Epithelial cell of esophagus (primary cell): ENCODE measurements at places on chromosomes 2 and 18.
A peak's percentile ranks its signal among the peaks of the same experiment; 100 is the strongest.

DNA sequence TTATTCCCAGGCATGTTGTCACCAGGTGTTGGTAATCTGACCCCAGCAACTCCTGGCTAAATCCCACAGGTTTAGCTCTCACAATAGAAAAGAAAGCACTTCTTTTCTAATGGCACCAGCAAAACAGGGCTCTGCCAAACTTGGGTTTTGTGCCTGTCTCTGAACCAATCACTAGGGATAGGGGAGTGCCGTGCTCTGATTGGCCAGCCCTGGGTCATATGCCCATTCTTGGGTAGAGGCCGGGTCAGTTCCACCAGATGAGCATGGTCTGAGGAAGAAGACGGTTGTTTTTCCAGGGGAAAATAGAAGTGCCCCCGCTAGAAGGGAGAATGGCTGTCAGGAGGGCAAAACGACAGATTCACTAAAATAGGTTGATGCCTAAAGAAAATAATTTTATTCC lies 14.7 kb downstream of the CDK15 start:
- no peak for DNase-seq

GRCh38 chr2:6941299-6942046 lies 24.3 kb downstream of the RNF144A start:
- no peak for DNase-seq

- DNase-seq: no peak
Observed at GRCh38 chr2:109155553-109156451, 26.8 kb downstream of the SH3RF3 start.

DNA sequence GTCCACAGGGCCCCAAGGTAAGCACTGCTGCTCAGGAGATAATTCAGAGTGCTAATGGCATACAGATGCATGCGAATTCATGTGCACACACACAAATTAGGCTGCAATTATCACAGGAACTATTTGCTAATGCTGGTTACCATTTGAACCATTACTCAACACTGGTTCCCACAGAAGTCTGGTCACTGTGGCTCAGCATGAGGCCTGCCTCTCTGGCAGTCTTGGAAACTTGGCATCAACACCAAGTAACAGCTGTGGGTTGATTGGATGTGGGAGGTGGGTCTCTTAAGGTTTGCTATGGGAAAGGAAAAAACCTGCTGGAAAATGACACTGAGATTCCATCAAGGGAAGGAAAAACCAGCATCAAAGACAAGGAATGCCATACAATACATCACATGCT lies 105.0 kb downstream of the CELF4 start:
- no peak for DNase-seq

DNA sequence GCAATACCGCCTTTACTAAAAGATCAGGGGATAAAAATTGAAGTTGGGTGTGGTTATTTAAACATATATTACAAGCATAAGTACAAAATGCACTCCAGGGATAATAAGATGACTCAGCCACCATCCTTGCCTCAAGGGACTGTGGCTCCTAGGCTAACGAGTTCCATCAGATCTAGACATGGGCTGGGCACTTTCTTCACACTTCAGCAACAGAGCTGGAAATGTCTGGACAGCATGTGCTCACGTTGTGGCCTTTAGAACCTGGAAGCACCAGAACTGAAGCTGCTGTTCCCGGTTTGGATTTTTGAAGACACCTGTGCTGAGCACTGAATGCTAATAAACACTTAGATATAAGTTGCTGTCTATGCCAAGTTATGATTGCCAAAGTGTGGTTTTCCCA lies 384.2 kb upstream of the SALL3 start:
- no peak for DNase-seq

DNA sequence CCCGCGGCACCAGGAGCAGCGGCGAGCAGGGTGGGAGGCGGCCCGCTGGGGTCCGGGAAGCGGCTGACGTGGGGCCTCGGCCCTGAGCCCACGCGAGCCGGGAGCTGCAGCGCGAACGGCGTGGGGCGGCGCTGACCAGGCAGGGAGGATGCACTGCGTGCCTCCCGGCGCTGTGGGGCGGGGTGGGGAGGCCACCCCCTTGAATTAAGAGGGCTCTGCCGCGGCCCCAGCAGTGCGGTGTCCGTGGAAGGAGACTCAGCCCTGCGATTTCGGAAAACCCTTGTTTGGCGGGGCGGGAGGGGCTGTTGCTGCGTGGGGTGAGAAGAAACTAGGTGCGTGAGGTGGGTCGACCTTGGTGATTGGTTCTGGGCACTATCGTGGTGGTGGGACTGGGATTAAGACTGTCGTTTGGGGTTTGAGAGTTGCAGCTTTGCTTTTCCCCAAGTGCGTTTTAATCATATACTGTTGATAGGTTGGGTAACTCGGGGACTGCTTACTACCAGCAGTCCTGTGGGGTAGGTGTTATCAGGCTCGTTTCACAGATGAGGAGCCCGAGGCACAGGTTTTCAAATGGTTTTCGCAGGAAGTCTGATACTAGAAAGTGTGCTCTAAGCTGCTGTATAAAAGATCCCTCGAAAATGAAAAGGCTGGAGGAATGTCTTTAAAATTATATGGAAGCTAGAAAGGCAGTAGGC lies 722 bp downstream of the ACSL3 start:
- DNase-seq: peak; percentile 37

GRCh38 chr2:67065046-67065445 lies 332.1 kb upstream of the ETAA1 start:
- peak; percentile 53 for DNase-seq

GRCh38 chr18:2486426-2486825 lies 84.9 kb downstream of the METTL4 start:
- DNase-seq: no peak

GRCh38 chr2:19806131-19806530 lies 95.7 kb downstream of the TTC32 start:
- no peak for DNase-seq

GRCh38 chr18:39638224-39638623 lies 2072.6 kb upstream of the CELF4 start:
- no peak for DNase-seq

DNA sequence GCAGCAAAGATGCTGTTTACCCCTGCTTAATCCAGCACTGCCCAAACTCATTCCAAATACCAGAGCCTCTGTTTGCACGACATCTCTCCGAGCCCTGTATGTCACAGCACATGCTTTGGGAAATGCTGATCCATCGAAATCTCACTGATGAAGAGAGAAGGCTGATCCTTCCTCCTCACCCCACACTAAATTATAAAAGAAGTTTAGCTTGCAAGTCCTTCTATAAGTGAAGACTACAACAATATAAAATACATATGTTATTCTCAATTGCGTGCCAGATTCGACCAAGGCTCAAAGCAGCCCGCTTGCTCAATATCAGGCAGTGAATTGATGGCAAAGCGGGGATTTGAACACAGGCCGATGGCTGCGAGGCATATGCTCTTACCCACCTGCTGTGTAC lies 30.7 kb upstream of the SLC35F6 start:
- DNase-seq: no peak

DNA sequence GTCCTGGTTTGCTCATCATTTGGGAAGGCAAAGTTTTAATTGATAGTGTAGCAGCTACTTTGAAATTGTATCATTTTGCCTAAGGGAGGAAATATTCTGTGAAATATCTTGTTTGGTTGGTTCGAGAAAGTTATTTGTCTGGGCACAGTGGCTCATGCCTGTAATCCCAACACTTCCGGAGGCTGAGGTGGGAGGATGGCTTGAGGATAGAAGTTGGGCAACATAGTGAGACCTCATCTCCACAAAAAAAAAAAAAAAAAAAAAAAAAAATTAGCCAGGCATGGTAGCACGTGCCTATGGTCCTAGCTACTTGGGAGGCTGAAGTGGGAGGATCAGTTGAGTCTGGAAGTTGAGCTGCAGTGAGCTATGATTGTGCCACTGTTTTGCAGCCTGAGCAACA lies 3.1 kb upstream of the ADGRF3 start:
- DNase-seq: peak; percentile 72

DNA sequence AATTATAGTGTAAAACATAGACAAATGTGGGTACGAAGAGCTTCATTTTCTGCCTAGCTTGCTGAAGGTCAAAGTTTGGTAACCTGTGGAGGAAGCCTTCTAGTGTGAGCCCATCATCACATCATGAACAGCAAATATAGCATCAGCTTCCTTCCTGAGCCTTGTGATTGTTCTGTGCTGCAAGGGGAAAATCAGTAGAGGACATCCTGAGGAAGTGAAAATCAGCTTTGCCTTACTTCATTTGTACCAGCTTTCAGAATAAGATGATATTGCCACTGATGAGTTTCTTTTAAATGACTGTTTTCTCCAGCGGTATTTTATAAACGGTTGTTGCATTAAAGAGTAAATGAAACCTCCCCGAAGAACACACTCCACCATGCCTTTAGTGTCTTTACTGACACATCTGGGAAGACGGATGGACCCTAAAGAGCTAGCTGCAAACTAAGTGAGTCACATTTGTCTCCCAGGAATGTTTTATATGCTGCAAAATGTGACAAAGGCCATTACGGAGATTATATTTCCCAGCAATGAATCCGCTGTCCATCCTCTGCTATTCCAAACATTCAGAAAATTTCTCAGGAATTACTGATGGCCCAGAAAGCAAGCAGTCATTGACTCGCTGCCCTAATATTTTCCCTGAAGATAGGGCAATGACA lies 1272.8 kb downstream of the SUCLG1 start:
- DNase-seq: no peak

- peak; percentile 33 for DNase-seq
Observed at GRCh38 chr18:54102123-54102522, 122.3 kb downstream of the MBD2 start.

GRCh38 chr2:102558463-102558862 lies 60.9 kb upstream of the SLC9A2 start:
- peak; percentile 41 for DNase-seq

DNA sequence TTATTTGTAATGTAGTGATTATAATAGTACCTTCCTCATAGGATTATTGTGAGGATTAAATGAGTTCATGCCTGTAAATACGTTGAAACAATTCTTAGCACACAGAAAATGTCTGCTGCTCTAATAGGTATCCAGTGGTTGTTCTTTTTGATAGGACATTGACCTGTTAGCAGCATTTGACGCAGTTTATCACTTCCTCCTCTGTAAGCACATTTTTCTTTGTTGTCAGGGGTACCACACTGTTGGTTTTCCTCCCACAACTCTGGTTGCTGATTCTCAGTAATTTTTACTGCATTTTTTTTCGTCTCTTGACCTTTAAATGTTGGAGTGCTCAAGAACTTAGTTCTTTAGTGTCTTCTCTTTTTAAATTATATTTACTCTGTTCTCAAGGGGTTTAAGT lies 15.4 kb downstream of the PPM1B start:
- no peak for DNase-seq

- peak; percentile 60 for DNase-seq
Observed at GRCh38 chr2:1593371-1594122, 150.8 kb downstream of the PXDN start.

- DNase-seq: no peak
Observed at GRCh38 chr2:176443946-176444345, 174.7 kb downstream of the MTX2 start.

GRCh38 chr18:44680273-44681075 lies at the start of gene SETBP1:
Gene SETBP1, plus strand, starts transcription at chr18:44680888. Its CDS starts 20,459 bp downstream, at chr18:44701347.
- DNase-seq: peak; percentile 56

DNA sequence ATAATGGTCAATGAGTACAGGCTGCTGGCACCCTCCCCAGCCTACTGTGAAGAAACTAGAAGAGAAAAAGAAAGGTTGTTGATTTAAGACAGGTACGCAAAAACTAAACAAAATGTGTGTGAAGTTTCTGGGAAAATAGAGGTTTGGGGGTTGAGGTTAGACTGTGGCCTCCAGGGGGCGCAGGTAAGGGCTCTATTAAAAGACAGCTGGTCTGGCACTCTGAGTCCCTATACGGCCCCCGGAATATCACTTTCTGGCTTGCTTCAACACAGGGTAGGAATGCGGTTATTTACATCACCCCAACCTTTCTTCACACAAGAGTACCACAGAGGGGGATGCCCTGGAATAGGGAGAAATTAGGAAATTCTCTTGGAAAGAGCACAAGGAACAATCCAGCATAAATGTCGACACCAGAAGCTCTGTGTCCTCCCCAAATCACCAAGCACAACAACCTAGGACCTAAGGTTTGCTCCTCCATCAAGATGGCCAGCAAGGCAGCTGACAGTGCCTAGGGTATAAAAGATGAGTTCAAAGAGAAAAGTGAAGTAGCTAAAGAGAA lies 480.8 kb upstream of the KLHL29 start:
- peak; percentile 1 for DNase-seq

- peak; percentile 69 for DNase-seq
Observed at GRCh38 chr2:60536746-60537145, 16.7 kb downstream of the BCL11A start.

DNA sequence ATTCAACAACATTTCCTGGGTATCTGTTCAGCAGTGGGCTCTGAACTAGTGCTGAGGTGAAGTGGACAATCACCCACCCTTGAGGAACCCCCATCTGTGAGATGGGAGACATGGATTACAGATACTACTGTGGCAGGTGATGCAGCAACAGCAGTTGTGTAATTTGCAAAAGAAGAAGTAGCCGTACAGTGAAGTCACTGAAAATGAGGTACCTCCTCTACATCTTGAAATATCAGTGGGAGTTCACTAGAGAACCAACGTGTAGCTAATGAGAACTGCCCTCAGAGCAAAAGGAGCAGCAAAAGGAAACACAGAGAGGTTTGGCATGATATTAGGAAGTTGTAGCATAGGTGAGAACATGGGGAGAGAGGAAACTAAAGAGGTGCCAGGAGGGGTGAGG lies 41.3 kb downstream of the VSNL1 start:
- DNase-seq: no peak

- DNase-seq: no peak
Observed at GRCh38 chr2:69003731-69004130, 9.2 kb upstream of the ANTXR1 start.

- no peak for DNase-seq
Observed at GRCh38 chr2:30145826-30146336, 926 bp upstream of the YPEL5 start.

- peak; percentile 59 for DNase-seq
Observed at GRCh38 chr2:176997074-176997791, 215.4 kb upstream of the HNRNPA3 start.

GRCh38 chr2:109481196-109481555 lies 132.6 kb downstream of the SEPTIN10 start:
- DNase-seq: no peak

DNA sequence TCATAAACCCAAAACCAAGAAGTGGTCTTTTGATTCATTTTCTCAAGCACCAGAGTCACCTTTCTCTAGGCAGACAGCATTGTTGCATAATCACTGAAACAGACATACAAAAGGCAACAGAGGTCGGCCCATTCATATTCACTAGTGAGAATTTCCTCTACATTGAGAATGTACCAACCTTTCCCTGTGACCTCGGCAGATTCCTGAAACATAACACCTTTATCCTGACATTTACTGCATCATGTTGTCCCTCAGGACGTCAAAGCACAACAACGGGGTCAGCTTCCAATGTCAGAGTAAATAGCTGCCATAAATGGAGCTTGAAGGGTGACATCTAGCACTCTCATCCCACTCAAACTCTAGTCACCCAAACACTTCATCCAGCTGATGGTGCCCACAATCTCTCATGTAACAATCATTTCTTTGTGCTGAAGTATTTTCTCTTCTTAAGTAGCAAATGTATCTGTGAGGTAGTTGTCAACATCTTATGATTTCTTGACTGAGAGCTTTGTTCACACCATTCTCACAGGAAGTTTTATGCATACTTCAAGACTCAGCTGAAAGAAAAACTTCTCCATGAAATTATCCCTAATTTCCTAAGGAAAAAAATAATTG lies 802.6 kb upstream of the CHAC2 start:
- no peak for DNase-seq
